ENCODE measurements at places on chromosomes 12 and 14. TPM values are rescaled to one million over a fixed set of nuclear protein-coding genes. Genes with fewer than 3 reads are reported as not detected.

ARID2 gene
- polyA plus RNA-seq, result 49.7 TPM

DHH gene
- polyA plus RNA-seq, result 0.25 TPM

COX8C gene
- 0.71 TPM for polyA plus RNA-seq

CLEC7A gene
- 2.8 TPM for polyA plus RNA-seq

RND1 gene
- polyA plus RNA-seq, result 2.4 TPM

DNA sequence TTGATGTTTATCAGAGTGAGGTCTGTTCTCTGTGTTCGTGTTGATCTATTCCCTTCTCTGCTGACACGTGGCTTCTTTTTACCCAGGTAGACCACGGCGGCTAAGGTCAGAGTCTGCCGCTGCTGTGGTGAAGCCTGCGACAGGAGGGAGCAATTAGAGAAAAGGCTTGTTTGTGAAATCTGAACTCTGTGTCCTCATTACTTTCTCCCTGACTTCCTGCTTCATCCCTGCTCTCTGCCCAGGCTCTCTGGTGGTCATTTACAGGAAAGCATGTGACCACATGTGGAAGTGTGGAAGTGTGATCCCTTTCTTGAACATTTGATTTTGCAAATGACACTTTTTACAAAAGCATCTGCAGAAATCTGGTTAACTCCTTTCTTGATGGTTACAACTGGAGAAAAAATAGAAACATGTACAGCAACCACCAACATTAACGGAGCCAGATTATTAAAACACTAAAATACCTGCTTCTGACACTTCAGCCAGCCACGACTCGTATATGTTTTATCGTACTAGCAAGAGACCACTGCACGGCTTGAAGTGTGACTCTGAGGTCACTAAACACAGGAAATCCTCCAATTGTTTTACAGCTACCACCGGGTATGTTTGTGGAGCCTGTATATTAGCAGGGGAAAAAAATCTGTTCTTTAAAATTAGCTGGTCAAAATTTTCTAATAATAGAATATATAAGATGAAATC, 388.6 kb upstream of the TMPO start:
- no peak for DNase-seq

GRCh38 chr14:79680087-79680486, 531.2 kb downstream of the DIO2 start:
- DNase-seq, result no peak

DNA sequence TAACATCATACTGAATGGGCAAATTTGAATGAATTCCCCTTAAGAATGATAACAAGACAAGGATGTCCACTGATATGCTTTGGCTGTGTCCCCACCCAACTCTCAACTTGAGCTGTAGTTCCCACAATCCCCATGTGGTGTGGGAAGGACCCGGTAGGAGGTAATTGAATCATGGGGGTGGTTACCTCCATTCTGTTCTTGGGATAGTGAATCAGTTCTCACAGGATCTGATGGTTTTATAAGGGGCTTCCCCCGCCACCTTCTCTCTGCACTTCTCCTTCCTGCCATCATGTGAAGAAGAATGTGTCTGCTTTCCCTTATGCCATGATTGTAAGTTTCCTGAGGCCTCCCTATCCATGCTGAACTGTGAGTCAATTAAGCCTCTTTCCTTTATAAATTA, 29.3 kb downstream of the MED6 start:
- no peak for DNase-seq

- DNase-seq, result no peak
These were observed 38.9 kb downstream of the KIF21A start for GRCh38 chr12:39404000-39404399.

- DNase-seq, result no peak
These were observed 470.9 kb upstream of the STXBP6 start for GRCh38 chr14:25520821-25521220.

DNA sequence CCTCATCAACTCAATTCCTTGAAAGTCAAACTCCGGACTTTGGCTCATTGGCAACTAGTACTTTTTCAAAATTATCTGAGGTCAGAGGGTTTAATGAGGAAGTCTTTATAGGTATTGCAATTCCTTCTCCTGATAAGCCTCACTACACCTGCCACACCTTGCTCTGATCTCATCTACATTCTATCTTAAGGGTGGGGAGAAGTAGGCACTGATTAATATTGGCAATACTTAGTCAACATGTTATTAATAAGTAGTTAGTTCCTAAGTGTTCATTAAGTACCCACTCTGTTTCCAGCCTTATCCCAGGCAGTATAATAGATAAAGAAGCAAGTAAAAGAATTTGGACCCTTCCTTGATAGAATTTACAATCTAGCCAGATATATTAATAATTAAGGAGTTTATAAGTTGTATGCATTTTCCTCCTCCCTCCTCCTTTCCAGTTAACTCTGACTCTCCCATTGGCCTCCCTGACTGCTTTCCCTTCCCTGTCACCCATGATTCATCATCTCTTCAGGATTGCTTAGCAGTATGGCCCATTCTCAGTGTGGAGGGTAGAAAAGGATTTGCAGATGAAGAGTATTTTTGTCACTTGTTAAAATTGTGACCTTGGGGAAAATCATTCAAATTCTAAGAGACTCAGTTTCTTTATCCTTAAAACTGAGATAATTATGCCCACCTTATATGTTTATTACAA, 231.0 kb upstream of the ATP2B1 start:
- DNase-seq, result no peak

- DNase-seq, result no peak
These were observed 92.1 kb downstream of the NINJ2 start for GRCh38 chr12:570921-571794.

DNA sequence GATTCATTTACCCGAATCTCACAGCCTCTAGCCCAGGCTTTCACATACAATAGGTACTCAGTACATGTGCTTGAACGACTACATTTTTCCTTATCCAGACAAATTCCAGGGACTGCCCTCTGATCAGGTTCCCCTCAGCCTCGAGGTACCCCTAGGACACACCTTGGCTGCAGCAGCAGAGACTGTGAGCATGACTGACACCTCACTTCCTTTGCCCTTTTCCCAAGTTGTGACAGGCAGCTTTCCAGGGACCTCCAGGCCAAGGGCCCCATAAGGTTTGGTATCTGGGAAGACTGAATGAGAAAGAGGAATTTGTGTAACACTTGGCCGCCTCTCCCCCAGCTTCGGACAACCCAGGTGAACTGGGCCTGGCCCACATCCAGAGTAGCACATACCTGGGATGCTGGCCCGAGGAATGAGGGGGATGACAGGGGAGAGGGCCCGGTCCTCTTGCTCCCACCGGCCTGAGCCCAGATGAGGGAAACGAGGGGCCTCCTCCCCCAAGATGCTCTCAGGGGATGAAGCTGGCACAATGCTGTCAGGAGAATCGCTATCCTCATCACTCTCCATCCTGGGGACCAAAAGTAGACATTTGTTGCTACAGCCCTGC, 10.2 kb upstream of the PRKAG1 start:
- DNase-seq, result no peak

GRCh38 chr12:106190581-106190980, 51.8 kb upstream of the NUAK1 start:
- no peak for DNase-seq

Measured in left kidney (tissue), 8 donors.